ENCODE measurements at places on chromosomes 16 and 17.
A peak's percentile ranks its signal among the peaks of the same experiment; 100 is the strongest.

DNA sequence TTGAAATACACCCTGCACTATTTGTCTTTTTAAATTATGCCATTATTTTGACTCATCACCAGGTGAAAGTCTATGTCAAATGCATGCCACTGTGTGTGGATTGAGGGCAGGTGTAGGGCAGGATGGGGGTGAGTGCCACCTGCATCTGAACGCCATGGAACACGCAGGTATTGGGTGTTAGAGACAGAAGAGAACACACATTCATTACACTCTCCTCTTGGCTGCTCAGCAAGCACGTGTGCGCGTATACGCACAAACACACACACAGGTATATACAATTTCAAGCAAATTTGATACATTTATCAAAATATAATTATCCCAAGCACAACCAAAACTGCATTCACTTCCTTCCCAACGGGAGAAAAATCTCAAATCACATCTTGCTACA is 268.9 kb downstream of the NTN1 start:
- DNase-seq: no peak

GRCh38 chr17:50816771-50817751 is 18.3 kb upstream of the WFIKKN2 start:
- peak; percentile 75 for DNase-seq

DNA sequence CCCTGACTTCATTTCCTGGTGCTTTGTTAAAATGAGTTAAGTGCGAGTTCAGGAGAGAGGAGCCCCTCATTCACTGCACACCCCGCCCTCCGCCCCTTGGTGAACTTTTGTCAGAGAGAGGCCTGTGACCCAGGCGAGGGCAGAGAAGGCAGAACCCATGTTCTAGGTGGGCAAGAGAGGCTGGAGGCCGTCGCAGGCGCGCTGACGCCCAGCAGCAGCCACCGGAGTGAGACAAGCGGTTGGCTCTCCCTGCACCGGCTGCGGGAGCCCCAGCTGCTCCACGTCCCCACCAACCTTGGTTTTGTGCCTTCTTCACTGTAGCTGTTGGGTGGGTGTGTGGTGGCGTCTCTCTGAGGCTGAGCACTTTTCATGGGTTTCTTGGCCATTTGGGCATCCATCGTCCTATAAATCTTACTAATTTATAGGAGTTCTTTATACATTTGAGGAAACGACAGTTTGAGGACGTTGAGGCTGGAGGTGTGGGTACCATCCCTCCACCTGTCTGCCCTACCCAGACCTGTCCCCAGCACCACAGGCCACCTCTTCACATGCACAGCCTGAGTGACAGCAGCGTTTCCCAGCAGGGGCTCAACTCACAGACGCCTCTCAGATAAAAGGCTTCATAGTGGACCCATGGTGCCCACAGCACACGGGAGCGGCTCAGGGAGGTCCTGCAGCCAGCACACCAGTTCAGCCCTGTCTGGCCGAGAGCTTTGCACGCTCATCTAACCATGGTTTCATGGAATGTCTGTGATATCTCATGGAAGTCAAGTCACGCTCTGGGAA is 45.2 kb upstream of the CBFA2T3 start:
- DNase-seq: no peak

GRCh38 chr17:73140566-73140965 is 24.2 kb upstream of the SSTR2 start:
- DNase-seq: no peak

DNA sequence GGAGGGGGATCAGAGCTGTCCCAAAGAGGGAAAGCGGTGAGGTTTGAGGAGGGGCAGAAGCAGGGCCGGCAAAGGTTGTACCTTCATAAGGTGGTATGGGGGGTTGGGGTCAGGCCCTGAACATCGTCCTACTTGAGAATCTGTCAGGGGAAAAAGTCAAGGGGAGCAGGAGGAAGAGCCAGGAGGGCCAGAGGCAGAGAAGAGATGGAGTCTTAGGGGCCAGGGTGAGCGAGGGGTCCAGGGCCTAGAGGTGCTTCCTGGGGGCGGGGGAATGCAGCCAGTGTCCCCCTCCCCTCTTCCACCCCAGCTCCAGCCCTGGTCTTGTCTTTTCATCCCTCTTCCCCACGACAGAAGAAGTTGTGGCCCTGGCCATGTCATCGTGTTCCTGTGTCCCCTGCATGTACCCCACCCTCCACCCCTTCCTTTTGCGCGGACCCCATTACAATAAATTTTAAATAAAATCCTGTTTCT is 1.3 kb upstream of the PRRT2 start:
- no peak for DNase-seq

GRCh38 chr17:57861000-57861789 is 11.4 kb upstream of the MRPS23 start:
- peak; percentile 62 for DNase-seq

DNA sequence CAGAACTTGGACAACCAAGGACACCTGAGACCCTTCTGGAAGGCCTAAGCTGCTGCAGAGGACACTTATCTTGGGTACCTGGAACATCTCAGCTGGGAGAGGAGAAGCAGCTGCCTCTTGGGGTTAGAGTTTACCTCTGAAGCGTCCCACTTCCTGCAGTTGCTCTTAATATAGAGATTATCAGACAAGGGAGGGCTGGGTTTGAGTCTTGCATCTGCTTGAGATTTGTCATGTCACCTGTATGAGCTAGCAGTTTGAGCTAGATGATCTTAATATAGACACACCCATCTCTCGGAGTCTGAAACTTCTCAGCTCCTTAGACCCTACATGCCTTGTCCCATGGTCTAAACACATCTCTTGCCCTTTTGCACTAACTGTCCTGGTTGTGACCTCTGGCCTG is 93.1 kb upstream of the CCL1 start:
- no peak for DNase-seq

DNA sequence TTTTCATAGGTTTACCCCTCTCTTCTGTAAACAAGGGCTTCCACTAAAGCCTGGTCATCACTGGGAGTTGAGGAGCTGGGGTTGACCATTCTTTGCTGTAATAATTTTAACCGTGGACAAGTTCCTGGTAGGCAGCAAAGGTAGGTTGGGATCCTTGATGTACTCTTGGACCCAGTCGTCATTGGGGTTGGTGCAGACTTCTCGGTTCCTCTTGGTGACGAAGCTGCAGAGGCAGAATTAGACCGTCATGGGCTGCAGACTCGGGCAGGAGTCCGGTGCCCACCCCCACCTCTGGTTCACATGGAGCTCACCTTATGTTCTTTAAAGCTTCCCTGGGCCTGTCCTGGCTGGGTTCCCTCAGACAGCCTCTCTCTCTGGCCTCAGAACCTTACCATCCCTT is 3.8 kb downstream of the CCL16 start:
- no peak for DNase-seq

DNA sequence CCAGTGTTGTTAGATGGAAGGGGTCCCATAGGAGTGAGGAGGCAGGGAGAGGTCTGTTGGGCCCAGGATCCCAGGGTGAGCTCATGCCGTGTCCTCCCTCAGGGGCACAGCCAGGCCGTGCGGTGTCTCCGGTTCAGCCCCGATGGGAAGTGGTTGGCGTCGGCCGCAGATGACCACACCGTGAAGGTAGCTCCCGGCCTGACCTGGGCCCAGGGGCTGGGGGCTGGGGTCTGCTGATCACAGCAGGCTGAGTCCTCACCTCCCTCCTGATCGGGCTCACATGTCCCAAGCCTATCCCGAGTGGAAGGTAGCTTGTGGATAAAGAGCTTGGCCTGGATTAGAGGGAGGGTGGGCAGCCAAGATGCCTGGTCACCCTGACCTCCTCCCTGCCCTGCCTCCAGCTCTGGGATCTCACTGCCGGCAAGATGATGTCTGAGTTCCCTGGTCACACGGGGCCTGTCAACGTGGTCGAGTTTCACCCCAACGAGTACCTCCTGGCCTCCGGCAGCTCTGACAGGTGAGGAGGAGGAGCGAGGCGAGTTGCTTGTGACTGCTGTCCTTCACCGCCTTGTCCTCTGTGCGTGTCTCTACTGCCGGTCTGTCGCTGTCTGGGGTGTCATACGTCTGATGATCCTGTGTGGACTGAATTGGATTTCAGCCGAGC is 16.1 kb downstream of the KATNB1 start:
- DNase-seq: no peak

- no peak for DNase-seq
Observed at GRCh38 chr17:52120465-52120864, 38.0 kb downstream of the CA10 start.

GRCh38 chr17:77332034-77332971 is 191.5 kb downstream of the SEC14L1 start:
- DNase-seq: peak; percentile 62

DNA sequence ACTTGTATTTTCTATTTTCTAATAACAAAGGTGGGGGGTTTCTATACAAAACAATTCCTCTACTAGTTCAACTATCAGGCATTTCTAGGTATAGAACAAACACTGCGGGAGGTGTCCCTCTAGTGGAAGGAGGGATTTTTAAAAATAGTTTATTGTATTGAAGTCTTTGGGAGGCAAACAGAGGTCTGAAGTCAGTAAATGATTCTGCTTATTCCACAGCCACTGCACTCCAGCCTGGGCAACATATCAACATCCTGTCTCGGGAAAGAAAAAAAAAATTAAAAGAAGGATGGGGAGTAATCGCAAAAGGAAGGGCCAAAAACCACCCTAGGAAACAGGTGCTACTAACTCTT is 648 bp upstream of the ERCC4 start:
- DNase-seq: peak; percentile 18

DNA sequence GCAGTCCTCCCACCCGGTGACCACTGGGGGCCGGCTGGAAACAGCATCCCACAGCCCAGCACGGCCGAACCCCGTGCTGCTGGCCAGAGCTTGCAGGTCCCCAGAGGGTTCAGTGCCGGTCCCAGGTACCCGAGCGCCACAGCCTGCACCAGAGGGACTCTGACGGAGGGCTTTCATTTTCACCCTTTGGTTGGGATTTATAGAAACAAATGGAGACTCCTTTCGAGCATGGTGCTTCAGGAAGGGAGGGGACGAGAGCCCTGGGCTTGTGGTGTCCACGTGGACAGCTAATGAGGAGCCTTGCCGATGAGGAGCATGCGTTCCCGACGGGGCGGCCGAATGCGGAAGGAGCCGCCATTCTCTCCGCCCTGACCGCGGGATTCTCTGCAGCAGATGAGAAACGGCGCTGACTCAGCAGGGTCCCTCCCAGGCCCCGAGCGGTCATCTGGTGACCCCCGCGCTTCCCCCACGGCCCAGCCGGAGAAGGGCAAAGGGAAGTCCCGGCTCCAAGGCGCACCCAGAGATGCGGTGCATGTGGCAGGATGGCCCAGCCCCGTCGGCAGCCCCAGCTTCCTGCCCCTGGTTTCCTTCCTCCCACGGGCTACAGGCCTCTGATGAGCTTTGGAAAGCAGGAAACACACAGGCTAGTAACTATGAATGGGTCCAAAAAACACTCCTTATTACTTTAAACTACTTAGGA is 9.8 kb downstream of the SLC38A10 start:
- peak; percentile 71 for DNase-seq

DNA sequence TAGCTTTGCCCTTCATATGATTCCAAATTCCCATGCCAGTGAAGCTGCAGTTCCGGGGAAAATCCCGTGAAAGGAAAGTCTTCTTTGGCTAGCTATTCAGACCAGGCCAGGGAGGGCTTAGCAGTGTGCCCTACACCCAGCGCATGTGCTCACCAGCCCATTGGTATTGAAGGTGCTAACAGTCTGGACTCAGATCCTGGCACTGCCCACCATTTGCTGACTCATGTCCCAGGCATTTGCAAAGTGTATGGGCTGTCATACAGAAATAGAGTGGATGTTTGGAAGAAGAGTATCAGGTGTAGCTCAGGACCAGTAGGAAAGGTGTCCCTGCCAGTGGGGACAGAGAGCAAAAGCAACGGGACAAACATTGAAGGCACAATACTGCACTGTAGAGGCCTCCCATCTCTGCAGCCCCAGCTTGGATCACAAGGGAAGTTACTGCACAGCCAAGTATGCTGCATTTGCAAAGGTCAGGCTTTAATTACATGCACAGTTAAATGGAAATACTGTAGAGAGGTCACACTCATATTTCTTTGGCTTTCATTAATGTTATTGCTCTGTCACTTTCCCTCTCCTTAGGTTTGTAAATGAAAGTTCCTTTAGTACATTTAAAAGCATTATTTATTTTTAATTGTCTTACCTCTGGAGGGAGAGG is 220.0 kb downstream of the IRX3 start:
- no peak for DNase-seq

DNA sequence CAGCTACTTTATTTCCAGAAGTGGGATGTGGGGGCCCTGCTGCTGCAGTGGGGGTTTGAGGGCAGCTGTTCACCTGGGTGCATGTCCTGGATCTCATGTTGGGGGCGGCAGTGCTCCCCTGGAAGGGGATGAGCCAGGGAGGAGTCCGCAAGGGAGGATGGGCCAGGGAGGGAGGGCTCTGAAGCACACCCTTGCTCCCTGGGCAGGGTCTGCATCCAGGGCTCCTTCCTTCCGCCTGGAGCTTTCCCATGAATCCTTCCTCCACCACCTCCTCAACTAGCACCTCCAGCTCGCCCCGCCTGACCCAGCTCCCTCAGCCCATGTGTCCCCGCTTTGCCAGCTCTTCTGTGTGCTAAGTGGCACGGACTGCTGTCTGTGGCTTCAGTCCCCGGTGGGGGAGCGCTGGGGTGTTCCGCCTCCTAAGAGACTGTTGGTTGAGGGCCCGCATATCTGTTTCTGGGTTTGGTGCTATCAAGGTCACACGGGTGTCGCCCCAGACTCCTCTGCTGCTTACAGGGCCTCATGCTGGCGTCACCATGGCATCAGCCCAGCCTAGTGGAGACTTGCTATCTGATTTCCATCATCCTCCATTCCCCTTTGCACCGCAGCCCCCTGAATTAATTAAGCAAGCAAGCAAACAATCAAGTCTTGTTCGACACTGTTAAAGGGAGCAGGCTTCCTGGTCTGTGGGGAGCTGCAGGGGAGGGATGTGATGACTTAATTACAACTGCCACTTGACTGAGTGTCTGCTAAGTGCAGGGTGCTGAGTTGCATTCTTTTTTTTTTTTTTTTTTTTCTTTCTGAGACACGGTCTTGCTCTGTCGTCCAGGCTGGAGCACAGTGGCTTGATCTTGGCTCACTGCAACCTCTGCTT is 71.8 kb downstream of the PRKCA start:
- peak; percentile 53 for DNase-seq

DNA sequence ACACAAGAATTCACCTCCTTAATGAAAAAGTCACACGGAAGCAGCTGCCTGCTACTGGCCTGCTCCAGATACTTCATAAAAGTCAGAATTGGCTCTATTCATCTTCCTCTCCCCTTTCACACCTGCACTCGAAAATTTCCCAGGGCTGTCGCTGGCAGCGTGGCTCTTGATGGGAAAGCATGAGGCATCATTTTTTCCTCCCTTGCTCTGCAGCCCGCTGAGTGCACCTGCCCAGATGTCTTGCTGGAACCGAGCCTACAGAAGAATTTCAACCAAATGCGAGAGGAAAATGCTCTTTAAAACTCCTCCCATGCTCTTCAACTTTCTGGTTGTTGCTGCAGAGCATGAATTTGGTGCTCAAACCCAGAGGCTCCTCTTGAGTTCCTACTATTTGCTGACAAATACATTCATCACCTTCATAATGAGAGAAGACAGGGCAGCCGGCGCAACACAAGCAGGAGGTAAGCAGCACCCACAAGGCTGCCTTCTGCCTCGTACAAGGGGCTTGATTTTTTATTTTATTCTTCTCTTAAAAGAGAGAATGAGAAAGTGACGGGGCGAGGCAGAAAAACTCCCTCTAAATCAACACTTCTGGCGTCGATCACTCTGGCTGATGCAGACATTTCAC is 146.8 kb downstream of the ZFHX3 start:
- DNase-seq: no peak

Data from CD4-positive, alpha-beta T cell treated with Interleukin-6 for 4 hours (primary cell).